ENCODE measurements at places on chromosomes 5 and 9. TPM values are rescaled to one million over a fixed set of nuclear protein-coding genes. Genes with fewer than 3 reads are reported as not detected.
A peak's percentile ranks its signal among the peaks of the same experiment; 100 is the strongest.

- no peak for DNase-seq
Observed at GRCh38 chr5:2181557-2181956, 298.8 kb upstream of the IRX4 start.

DNA sequence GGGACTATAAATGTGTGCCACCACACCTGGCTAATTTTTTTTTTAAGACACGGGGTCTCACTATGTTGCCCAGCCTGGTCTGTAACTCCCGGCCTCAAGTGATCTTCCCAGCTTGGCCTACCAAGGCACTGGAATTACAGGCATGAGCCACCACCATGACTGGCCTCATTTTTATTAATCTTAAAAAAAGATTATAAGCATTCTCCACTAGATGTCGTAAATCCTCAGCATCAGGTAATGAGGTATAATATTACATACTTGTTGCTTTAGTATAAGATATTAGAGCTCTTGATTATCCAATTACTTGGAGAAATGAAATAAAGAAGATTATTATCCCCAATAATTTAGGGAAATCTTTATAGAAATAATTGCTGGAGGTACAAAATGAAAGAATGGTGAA lies 78.2 kb upstream of the HTR1A start:
- no peak for DNase-seq

DNA sequence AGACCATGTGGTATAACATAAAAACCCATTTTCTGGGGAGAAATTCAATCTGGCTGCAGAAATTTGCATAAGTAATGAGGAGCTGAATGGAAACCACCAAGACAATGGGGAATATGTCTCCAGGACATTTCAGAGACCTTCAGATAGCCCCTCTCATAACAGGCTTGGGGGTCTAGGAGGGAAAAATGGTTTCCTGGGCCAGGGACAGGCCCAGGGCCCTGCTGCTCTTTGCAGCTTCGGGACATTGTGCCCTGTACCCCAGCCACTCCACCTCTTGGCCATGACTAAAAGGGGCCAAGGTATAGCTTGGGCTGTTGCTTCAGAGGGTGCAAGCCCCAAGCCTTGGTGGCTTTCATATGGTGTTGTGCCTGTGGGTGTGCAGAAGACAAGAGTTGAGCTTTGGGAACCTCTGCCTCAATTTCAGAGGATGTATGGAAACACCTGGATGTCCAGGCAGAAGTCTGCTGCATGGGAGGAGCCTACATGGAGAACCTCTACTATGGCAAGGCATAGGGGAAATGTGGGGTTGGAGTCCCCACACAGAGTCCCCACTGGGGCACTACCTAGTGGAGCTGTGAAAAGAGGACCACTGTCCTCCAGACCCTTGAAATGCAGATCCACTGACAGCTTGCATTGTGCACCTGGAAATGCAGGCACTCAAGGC lies 30.4 kb downstream of the MRPS30 start:
- no peak for DNase-seq

- DNase-seq, result peak; percentile 75
Observed at GRCh38 chr5:123720955-123721354, 209.0 kb downstream of the CSNK1G3 start.

GRCh38 chr9:94302426-94302825 lies 26.0 kb downstream of the NUTM2F start:
- no peak for DNase-seq

- no peak for DNase-seq
Observed at GRCh38 chr5:173163219-173163618, 18.9 kb downstream of the BNIP1 start.

DNA sequence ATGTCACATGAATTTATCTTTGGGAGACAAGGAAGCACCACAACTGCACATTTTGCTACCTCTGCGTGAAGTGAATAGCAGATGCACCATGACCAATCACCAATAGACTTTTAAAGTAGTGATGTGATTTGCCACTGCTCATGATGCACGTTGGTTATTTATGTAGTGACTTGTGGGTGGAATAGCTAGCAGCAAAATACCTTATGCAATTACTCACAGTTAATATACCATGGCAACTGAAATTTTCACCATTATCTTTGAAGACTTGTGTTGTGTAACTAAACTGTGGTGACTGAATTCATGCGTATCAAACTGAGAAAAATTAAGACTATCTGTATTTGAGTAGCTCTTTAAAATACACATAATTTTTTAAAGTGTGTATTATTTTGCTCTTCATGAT lies 46.2 kb upstream of the TUSC1 start:
- peak; percentile 80 for DNase-seq

DNA sequence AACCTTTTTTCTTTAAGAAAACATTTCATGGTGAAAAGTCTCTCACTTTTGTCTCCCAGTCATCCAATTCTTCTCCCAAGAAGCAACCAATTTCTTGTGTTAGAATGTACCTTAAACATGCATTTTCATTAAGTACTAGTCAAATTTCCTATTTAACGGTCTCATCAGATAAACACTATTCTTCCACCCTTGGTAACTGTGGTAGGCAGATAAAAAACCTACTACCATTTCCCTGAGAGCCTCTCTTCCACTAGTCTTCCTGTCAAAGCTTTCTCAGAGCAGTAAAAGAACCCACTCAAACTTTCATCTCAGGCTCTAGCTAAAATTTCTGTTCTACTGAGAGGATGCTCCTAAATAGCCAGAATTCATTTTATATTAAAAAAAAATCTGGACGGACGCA lies 10.9 kb downstream of the GNE start:
- no peak for DNase-seq

PIP5K1B gene
- not detected for total RNA-seq

DNA sequence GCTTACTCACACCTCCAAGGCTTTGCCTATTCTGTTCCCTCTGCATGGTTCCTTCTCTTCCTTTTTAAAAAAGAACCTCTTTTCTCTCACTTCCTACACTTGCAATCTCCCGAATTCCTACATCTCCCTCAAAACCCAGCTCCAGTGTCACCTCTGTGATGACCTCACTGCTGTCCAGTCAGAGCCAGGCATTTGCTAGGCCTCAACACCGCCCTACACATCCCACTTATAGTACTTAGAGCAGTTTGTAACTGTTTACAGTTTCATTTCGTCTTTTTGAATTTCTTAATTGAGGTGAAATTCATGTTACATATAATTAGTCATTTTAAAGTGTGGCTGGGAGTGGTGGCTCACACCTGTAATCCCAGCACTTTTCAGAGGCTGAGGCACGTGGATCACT lies 30.8 kb downstream of the CD14 start:
- DNase-seq, result no peak

GRCh38 chr9:71858812-71859211 lies 52.2 kb downstream of the ABHD17B start:
- peak; percentile 54 for DNase-seq

DNA sequence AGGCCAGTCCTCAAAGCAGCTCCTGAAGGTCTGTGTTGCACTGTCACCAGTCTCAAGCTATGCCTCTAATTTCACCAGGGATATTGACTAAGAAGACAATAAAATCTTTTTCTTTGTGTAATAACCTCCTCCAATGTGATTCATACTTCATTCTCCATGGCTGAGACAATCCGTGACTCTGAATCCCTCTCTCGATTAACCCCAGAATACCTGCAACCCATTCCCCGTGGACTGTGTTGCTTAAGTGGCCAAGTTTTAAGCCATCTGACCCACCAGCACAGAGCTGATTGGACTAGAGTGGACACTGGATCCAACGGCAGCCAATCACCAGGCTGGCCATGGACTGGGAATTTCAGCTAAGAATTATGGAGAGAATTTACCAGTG lies 5.4 kb upstream of the CCIN start:
- peak; percentile 55 for DNase-seq

DNA sequence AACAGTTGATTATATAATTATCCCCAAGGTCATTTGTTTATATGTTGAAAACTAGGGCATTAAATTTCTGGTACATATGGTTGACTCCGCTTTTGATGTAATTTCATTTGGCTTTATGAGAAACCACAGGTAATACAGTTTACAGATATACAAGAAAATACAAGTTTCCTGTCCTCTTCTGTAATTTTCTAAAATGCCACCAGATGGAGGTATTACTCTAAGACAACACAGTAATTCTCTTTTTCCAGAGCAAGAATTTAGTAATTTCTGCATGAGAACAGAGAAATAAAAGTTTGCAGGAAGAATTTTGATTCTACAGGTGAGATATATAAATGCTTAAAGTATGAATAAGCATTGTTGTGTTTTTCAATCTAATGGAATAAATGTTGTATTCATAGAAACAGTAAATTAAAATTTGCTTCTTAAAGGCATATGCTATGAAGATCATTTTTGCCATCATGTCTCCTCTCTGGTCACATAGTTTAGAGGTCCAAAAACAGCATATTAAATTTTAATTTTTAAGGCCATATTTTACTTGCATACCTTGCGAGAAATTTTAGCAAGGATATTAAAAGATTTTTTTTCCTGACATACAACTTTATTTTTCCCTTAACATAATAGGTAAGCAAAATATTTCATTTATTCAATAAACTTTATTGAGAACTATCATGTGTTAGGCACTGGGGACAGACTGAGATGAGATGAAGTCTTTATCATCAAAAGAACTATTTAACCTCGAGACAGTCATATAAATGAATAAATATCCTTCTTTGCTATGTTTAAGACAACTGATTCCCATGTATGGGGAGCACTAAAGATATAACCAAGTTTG lies 22.7 kb downstream of the CHD1 start:
- DNase-seq, result peak; percentile 50

DNA sequence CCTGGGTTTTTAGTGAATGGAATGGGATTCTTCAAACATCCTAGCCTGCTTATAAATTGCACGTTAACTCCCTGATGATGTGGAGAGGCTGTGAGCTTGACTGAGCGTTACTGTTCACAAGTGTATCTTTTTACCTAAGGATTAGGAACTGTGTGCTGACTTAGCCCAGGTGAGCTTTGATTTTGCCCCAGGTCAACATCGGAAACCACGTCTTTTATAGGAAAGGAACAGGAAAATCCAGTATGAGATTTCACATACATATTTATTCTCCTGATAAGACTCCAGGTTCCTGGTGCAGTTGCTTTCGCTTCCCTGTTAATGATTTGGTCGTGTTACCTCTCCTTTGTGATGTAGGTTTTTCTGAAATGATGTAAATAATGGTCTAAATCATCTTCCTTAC lies 103.2 kb upstream of the BASP1 start:
- DNase-seq, result no peak

GRCh38 chr9:899440-900184 lies 58.1 kb downstream of the DMRT1 start:
- no peak for DNase-seq

DNA sequence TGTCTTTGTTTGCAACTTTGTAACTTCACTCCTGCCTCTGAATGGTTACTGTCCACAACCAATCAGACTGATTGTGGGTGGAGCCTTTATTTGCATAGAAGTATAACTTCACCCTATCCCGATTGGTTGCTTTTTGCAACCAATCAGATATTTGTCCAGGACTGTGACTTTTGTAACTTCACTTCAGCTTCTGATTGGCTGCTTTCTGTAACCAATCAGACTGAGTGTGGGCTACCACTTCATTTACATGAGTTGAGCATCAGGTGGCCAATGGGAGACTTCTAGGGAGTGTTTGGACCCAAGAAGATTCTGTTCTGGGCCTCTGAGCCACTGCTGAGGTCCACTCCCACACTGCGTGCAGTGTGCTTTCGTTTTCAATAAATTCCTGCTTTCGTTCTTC lies 1810.7 kb upstream of the CDH6 start:
- DNase-seq, result peak; percentile 59

- DNase-seq, result no peak
Observed at GRCh38 chr5:124739634-124740025, 6.8 kb downstream of the ZNF608 start.

GRCh38 chr5:72152545-72152944 lies 45.3 kb downstream of the MAP1B start:
- DNase-seq, result peak; percentile 86

CLIC3 gene
- total RNA-seq, result 11.0 TPM

DNA sequence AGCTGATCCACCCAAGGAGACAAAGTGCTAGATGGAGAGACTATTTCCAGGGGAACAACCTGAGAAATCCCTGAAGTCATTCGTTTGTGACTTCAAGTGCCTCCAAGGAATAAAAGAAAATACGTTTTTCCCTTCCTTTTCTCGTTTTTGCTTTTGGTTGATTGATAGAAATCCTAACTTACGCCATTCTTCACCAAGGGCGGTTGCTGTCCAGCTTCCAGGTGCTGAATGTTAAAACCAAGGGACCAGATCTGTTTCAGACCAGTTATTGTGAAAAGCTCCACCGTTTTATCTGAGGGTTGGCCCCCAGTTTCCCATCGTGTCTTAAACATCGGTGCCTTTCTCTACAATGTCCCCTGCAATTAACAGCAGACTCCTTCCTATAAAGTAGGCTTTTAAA lies 600.7 kb upstream of the SGCD start:
- peak; percentile 3 for DNase-seq

DNA sequence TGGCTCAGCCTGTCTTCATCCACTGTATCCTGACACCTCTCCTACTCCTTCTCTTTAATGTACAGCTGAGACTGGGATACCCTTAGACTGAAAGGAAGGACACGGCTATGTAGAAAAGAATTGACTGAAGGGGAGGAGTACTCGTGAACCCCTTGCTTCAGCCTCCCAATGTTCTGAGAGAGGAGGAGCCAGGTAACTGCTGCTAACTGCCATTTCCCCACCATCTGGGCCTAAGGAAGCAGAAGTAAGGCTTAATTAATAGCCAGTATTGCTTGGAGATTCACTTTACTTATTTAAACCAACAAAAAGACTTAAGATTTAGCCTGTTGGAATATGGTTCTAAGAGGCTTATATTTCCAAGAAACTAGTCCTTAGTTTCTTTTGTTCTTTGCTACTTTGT lies 18.8 kb upstream of the RGS3 start:
- no peak for DNase-seq

DNA sequence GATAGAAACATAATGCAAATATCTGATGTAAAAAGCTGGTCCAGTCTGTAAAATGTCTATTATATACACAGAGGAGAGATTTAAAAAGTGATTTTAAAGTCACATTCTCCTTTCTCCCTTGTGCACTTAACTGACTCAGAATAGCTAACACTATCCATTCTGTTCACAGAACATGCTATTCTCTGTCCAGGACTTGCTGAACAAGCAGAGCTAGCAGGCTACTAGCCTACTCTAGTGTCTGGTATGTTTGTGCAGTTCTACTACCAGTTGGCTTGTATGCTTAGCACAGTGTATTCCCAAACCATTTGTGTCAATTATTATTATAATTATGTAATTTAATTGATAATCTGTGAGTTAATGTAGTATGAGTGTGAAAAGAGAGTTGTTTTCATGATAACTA lies 161.7 kb upstream of the NUDT12 start:
- no peak for DNase-seq
